Uterine smooth muscle cell (primary cell): ENCODE measurements at places on chromosomes 1 and 21. TPM values are rescaled to one million over a fixed set of nuclear protein-coding genes. Genes with fewer than 3 reads are reported as not detected.

NBPF12 gene
- total RNA-seq = 7.0 and 10.6 TPM in 2 replicates

PHLDA3 gene
- 98.3 and 149 TPM in 2 replicates for total RNA-seq

CFAP45 gene
- total RNA-seq = 0.62 and 1.1 TPM in 2 replicates

PRAMEF20 gene
- total RNA-seq = not detected in 2 replicates

KMO gene
- under 0.01 TPM in 1 of 2 replicates, not detected in the other for total RNA-seq

MFAP2 gene
- total RNA-seq = 8.0 and 22.1 TPM in 2 replicates

FBLIM1 gene
- 54.5 and 73.2 TPM in 2 replicates for total RNA-seq

KCNJ15 gene
- total RNA-seq = 0.75 and 1.2 TPM in 2 replicates

LIN28A gene
- not detected in 2 replicates for total RNA-seq

HSD3B2 gene
- total RNA-seq = not detected in 2 replicates

RNPEP gene
- total RNA-seq = 59.1 and 62.7 TPM in 2 replicates

ANGPTL3 gene
- total RNA-seq = not detected in 2 replicates

NEK2 gene
- total RNA-seq = 17.9 and 71.9 TPM in 2 replicates

S100PBP gene
- 70.5 and 74.5 TPM in 2 replicates for total RNA-seq

MMP23B gene
- total RNA-seq = 1.2 and 4.7 TPM in 2 replicates

S100A13 gene
- total RNA-seq = 152 and 193 TPM in 2 replicates

PTGFRN gene
- 12.4 and 13.1 TPM in 2 replicates for total RNA-seq

SAMD13 gene
- 0.25 and 0.77 TPM in 2 replicates for total RNA-seq

CFHR3 gene
- total RNA-seq = not detected in 2 replicates

NOS1AP gene
- 0.37 and 0.44 TPM in 2 replicates for total RNA-seq
